ENCODE measurements at places on chromosomes 3 and 15.

DNA sequence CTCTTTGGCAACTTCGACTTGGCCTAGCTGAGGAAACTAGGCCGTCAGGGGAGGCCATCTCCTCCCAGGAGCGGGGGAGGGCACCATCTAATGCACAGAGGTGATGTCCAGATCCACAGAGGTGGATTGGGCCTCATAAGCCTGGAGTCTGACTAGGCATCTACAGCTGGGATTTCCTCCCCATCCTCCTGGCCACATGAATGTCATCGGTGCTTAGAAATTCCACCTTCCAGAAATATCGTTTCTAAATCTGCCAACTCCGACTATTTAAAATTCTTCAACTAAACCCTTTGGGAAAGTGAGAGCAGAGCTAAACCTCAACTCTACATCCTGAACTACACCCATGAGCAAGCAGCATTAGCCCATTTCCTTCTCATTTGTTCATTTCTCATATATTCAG, 118.7 kb downstream of the WNT5A start:
- DNase-seq = no peak

- DNase-seq = no peak
Measured at GRCh38 chr3:16288664-16289063, 23.7 kb downstream of the OXNAD1 start.

GRCh38 chr3:100561459-100562158, 47.8 kb upstream of the ADGRG7 start:
- no peak for DNase-seq

DNA sequence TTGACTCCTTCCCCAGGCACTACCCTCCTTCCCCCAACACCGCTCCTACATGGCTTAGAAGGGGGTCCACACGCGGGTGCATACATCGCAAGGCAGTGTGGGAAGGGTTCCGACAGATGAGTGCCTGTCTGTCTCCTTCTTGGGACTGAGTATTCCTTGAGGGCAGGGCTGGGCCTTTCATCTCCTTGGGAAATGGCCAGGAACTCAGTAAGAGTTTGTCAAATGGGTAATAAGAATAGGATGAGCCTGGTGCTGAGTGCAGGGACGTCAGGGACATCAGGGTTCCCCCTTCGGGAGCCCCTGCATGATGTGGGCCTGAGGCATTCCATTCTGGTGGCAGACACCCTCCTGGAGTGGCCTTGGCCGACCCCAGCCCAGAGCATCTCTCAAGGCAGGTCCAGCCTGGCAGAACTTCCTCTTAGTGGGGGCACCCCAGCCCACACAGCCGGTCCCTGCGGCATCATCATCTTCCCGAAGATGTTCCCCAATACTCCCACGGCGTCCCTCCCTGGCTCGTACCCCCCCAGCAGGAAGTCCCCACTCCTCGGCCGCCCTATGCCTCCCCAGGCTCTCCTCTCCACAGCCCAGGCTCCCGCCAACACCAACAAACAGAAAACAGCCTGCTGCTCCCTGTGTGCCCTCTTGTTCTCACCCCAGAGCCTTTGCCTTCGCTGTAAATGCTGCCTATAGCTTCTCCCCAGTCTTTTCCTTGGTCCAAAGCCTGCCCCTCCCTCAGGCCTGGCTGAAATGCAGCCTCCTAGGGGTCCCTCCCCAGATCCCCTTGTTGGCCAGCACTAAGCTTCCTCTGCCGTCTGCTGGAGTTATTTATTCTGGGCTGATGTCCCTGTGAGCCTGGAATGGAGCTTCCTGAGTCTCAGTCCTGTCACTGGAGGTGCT, 67.5 kb upstream of the LCTL start:
- no peak for DNase-seq

DNA sequence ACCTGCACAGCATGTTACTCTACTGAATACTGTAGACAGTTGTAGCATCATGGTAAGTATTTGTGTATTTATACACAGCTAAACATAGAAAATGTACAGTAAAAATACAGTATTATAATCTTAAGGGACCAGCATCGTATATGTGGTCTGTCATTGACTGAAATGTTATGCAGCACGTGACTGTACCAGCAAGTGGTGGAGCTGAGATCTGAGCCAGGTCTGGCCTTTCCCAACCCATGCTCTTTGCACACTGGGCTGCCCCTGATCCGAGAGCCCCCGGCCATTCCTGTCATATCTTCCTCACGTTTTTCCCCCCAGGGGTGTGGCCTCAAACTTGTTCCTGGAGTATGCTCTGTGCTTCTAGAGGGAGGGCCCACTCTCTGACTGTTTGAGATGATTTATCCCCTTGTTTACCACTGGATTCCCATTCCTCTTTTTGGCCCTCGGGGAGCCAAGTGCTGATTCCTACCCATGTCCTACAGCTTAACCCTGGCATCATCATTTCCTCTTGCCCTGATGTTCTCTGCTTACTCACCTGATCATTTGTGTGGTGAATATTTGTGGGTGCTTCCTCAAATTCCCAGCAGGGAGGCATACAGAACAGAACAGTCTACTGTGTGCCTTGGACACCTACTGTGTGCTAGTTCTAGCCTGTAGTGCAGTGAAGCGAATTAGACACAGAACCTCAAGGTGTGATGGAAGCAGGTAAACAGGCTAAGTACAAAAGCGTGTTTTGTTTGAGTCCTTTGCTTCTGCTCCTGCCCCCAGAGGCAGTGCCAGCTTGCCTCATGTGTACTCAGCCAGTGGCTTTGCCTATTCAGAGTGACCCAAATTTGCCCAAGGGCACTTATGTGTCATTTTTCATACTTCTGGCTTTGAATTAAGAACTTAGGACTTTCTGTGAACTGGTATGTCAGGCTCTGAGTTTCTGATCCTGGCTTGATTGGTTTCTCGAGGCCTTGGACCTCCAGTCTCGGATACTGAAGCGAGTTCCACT, 21.0 kb downstream of the CSRNP1 start:
- DNase-seq = no peak

- no peak for DNase-seq
Measured at GRCh38 chr3:25556447-25556846, 108.3 kb downstream of the TOP2B start.

GRCh38 chr15:43215961-43216360, 4.9 kb downstream of the EPB42 start:
- no peak for DNase-seq

DNA sequence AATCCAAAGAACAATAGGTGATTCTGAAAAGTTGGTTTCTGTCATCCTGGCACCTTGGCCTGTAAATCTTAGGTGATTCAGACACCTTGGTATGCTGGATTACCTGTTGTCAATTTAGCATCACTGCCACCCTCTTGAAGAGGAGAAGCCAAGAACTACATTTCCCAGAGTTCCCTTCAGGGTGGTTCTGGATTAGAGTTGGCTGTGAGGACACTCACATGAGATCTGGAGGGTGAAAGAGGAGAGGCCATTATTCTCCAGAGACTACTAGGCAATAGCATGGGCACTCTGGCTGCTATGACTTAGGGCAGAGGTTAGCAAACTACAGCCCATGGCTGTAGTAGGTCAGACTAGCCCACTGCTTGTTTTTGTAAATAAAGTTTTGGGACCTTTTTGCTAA, 41.7 kb upstream of the CORO2B start:
- DNase-seq = no peak

DNA sequence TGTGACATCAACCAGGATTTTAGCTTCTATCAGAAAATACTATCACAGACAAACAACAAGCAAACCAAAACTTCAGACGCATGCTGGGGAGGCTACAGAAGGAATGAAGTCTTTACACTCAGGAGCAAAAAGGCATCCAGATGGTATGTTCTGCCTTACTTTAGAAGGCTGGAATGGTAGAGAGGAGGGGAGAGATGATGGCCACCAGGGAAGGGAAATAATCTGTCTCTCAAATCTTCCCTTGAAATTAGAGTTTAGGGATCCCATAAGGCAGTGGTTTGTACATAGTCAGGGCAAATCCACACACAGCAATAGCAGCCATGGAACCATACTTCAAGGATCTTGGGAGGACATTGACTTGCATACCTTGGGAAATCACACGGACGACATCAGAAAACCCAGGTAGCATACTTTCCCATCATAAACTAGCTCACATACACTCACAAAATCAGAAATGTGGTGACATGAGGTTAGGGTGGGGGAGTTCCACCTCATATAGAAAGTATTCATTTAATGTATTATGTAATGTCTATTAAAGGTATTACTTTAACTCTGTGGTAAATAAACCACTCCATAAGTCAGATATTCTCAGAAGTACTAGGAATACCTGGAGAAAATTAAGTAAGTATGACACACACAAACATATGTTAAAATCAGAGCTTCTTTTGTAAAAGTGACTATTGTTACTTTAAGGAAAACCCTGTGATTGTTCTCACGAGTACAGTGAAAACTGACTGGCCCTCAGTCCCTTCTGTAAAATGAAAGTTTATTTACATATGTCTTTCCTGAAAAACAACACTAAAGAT, 9.4 kb downstream of the BTLA start:
- DNase-seq = no peak

DNA sequence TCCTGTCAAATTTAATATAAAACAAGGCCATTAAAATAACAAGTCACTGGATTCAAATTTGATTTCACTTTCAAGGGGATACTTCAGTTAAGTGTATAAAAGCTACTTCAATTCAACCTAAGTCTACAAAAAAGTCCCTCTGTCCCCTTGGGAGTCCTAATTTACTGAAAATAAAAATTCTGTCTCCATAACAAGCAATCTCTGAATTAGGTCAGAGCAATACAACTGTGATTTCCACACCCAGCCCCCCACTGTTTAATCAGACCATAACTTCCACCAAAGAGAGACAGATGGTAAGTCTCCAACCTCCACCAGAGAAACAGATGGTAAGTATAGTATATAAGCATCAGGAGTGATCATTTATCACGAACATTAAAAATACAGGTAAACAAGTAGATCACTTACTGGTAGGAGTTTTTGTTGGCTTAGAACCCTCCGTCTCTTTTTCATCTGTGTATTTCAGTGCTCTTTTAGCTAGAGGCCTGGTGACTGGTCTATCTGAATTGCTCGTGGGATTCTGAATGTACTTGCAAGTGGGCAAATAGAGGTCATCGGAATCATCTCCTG, 12.1 kb downstream of the SGO1 start:
- no peak for DNase-seq

GRCh38 chr15:88249220-88249619, 7.3 kb downstream of the NTRK3 start:
- no peak for DNase-seq

DNA sequence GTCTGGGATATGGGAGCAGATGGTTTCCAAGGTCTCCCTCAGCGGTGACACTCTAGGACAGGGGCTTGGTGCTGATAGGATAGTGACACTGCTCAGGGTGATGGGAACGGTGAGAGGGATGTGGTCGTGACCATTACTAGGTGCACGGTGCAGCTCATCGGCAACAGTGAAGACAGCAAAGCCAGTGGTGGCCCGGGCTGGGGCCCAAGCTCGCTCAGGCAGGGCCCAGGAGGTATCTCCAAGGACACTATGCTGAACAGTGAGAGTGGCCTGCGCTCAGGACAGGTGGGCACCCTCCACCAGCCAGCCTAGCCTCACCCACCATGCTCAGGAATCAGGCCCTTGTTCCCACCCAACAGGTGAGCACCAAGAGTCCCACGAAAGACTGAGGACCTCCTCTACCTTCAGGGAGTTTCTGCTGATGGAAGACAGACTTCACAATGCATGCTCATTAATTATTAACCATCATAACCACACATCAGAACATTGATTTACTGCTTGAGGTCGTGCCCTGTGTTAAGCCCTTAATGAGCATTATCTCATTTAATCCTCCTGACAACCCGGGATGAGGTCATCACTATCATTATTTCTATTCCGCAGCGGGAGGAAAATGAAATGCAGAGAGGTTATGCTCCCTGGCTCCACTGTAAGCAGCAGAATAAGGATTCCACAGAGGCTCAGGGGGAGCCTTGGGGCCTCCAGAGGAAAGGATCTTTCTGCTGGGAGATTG, 269.4 kb downstream of the UACA start:
- DNase-seq = no peak

DNA sequence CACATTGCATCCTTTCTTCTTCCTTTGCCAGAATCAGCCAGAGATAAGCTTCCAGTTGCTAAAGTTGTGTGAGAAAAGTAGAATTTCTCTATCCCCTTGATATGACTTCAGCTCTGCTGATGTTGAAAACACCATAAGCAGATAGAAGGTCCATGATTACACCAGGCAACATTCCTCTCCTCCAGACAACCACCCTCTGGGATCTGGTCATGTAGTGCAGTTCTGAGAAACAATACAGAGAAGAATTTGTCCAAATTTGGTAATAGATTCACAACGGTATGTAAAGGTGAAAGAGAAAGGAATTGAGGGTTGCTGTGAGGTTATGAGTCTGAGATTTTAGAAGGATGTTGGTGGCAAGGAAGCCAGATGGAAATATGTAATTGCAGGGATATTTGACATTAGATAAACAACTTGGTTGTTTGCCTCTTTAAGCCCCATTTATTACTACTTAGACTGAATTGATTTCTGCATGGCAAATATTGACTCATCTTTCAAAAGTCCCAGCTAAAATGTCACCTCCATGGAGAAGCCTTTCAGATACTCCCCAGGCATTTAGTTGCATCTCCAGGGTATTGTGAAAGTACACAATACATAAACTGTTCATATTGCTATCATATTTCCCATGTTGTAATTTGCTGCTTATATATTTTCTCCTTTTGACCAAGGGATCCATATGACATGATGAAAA, 134.9 kb downstream of the GAP43 start:
- DNase-seq = no peak

- no peak for DNase-seq
Measured at GRCh38 chr3:152304160-152304559, 35.4 kb downstream of the MBNL1 start.

- DNase-seq = no peak
Measured at GRCh38 chr3:195932418-195933043, 24.2 kb upstream of the TNK2 start.
